CD8-positive, alpha-beta memory T cell (primary cell): ENCODE measurements at places on chromosomes 2 and 18. TPM values are rescaled to one million over a fixed set of nuclear protein-coding genes. Genes with fewer than 3 reads are reported as not detected.

DNA sequence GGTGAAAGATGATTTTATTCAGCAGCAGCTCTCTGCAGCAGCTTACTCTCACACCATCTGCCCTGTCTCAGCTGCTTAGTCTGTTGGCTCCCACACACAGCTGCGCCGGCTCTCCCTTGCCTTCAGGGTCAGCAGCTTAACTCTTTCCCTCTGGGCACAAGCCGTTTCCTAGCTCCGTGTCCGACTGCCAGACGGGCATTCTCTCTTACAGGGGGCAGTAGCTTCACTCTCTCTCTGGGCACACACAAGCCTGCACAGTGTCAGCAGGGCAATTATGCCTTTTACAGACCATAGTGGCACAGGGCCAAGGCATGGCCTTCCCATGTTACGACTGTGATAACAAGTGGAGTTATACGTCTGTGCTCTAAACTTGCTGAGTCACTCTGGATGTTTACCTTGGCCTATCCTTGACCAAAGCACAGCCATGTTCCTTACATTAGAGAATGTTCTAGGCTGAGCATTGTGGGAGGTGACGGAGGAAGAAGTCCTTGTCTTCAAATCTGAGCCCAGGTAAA is 31.7 kb downstream of the PCARE start:
- DNase-seq = no peak

GRCh38 chr2:127072970-127073369 is 34.0 kb downstream of the BIN1 start:
- no peak for DNase-seq

- no peak for DNase-seq
These were observed 339.4 kb downstream of the CMPK2 start for GRCh38 chr2:6526093-6526824.

Gene HOXD4
- not detected for total RNA-seq

Gene SPEG
- total RNA-seq = 0.94 TPM
